ENCODE measurements at places on chromosomes 7 and 10.

- no peak for DNase-seq
These were observed 137.6 kb upstream of the HABP2 start for GRCh38 chr10:113415246-113415645.

DNA sequence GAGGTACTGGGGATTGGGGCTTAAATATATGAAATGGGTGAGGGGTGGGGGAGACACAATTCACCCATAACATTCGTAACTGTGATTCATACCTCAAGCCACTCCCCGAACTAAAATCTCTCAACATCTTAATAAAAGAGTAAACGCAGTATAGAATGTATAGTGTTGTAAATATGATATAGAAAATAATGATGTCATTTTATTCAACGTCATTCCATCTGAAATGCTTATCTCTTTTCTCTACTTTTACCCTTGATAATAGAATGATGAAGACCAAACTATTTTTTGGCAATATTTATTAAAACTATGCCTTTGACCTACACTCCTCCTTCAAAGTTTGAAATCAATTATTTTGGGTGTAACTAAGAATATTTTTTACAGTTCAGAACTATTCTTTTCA lies 36.4 kb downstream of the FRA10AC1 start:
- no peak for DNase-seq

GRCh38 chr10:43502931-43503330 lies 66.0 kb downstream of the ZNF487 start:
- DNase-seq = no peak

DNA sequence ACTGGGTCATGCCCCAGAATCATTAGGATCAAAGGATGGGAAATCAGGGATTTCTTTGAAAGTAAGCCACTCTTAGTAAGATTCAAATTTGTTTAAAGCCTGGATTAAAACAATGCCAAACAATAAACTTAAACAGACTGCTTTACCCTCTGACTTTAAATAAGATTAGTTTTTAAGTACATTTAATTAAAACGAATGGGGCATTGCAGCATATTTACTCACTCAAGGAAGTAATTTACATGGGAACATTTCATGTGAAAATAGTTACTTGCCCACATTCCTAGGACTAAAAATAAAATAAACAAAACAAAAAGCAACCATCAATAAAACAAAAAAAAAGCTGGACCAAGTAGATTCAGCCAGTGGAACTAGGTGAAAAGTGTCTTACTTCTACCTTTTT lies 7.8 kb downstream of the ABLIM1 start:
- DNase-seq = no peak

GRCh38 chr10:25552283-25552919 lies 377.6 kb downstream of the GPR158 start:
- DNase-seq = no peak

- no peak for DNase-seq
These were observed 37.9 kb downstream of the PIP4K2A start for GRCh38 chr10:22676435-22676834.

DNA sequence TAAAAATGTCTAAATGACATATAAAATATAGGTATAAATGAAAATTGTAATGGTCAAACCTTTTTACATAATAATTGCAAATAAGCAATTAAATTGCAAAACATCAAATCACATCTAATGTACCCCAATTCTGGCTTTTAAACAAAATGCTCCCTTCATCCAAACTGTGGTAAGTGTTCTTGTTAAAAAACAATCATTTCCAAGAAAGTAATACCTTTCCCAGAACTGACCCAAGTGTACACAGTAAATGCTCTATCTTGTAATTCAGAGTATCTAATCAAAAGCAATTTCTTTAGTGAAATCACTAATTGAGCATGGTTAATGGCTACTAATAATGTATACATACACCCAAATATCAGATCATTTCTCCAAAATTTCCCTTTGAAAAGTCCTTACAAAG lies 28.0 kb downstream of the ITGB1 start:
- DNase-seq = no peak

- no peak for DNase-seq
These were observed 7.4 kb upstream of the PWWP2B start for GRCh38 chr10:132389433-132390169.

DNA sequence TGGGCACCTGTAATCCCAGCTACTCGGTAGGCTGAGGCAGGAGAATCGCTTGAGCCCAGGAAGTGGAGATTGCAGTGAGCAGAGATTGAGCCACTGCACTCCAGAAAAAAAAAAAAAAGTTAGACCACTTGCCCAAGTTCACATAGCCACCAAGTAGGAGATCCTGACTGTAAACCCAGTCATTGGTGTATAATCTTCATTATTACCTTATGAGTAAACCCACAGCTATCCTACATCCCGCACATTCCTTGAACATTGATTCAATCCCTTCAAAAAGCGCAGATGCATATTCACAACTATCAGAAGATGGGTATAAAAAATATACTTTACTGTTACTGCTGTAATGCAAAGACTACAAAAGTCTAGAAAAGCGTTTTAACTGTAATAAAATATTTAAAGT lies 512.9 kb downstream of the SUGCT start:
- no peak for DNase-seq

GRCh38 chr7:33334349-33334748 lies 205.0 kb downstream of the BBS9 start:
- DNase-seq = no peak

DNA sequence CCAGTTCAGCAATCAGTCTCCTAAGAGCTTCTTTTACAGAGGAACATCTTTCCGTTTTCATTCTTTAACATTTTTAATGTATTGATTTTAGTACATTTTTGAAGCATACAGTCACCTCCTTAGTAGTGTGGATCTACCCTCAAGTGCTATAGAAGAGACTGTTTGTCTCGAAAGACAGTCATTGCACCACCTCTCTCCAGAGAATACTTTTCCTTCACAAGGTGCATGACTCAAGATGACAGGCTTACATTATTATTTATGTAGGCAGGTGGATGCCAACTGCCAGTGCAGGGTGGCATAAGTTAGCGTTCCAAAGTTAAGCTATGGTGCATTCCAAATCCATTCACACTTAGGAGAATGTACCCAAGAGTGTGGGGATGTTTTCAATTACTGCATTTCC lies 71.8 kb downstream of the ZEB1 start:
- DNase-seq = no peak

- no peak for DNase-seq
These were observed 579.0 kb upstream of the FZD8 start for GRCh38 chr10:36221101-36221500.

DNA sequence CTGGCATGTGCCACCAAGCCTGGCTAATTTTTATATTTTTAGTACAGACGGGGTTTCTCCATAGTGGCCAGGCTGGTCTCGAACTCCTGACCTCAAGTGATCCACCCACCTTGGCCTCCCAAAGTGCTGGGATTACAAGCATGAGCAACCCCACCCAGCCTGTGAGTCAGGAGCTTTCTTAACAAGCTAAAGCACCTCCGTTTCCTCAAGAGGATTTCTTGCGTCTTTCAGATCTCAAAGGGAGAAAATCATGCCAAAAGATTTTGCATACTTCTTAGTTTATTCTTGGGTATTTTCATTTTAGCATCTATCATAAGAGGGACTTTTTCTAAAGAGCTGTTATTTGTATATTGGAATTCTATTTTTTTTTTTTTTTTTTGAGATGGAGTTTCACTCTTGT lies 47.9 kb upstream of the FOXK1 start:
- no peak for DNase-seq

GRCh38 chr10:60003651-60004523 lies 97.5 kb upstream of the CCDC6 start:
- no peak for DNase-seq

DNA sequence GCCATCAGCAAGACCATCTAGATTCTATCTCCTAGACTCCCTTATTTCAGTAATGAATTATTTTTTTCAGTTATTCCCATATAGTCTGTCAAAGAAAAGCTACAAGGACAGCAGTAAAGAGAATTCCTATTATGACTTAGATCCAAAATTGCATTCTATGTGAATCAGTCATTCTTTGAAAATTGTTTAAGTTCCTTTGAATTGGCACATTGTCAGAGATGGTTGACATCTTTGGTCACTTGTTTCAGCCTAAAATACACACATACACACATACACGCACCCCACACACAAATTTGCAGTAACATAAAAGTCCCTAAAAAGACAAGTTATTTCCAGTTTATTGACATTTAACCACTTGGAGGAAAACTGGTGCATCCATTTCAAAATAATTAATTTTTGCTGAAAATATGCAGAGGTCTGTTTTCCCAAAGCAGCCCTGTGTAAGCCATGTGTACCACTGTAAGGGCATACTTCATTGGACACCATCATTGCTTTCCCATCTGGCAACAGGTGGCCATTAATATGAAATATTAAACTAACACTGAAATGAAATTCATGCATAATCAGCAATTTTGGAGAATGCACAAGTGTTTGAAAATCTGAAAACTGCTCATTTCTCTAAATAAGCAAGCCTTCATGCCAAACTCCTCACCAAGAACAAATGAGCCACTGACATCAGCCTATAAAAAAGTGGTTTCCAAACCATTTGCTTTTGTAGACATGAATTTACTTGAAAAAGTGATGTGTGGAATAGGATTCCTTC lies 121.7 kb upstream of the COL1A2 start:
- no peak for DNase-seq

DNA sequence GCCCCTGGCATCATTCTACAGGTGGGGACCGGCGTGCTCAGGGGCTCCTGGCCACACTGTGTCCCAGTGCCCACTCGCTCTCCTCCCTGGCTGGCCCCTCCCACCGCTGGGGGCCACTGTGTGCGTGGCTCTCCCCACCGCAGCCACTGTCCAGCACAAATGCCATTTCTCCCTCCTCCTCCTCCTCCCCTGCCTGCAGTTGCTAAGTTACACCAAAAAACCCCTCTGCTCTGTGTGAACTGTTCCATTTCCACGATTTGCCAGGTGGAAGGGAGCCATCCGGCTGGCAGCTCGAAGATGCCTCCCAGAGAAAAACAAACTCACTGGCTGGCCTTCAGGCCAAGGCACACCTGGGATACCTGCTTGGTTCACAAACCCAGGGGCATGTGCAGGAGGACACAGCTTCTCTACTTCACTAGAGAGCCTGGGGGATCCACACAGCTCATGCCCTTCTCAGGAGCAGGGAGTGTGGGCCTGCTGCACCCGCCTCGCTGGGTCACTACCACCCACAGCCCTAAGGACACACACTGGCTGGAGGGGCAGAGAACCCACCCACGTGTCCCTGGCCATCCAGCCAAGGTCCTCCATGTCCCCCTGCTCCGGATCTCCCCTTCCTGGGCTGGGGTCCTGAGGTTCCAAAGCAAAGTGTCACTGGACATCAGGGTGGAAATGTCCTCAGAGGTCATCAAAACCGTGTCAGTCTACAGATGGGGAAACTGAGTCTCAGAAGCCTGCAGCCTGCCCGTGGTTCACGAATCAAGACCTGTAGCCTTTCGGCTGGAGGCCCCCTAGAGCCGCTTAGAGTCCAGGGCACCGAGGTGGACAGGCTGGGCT lies 1.7 kb downstream of the RASGEF1A start:
- DNase-seq = no peak

DNA sequence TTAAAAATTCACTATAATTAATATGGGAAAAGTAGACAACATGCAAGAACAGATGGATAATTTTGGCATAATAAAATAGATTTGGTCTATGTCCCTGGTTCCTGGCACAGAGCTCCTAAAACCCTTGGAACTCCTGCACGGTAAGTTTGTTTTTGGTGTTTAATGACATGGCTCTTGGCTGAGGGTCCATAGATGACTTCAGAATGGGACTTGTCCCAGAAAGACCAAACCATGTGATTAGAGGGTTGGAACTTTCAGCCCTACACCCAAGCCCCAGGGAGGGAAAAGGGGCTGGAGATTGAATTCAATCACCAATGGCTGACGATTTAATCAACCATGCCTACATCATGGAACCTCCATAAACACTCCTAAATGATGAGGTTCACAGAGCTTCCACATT lies 12.6 kb upstream of the GSDME start:
- no peak for DNase-seq

GRCh38 chr10:79372871-79373270 lies 25.6 kb downstream of the PPIF start:
- DNase-seq = no peak

DNA sequence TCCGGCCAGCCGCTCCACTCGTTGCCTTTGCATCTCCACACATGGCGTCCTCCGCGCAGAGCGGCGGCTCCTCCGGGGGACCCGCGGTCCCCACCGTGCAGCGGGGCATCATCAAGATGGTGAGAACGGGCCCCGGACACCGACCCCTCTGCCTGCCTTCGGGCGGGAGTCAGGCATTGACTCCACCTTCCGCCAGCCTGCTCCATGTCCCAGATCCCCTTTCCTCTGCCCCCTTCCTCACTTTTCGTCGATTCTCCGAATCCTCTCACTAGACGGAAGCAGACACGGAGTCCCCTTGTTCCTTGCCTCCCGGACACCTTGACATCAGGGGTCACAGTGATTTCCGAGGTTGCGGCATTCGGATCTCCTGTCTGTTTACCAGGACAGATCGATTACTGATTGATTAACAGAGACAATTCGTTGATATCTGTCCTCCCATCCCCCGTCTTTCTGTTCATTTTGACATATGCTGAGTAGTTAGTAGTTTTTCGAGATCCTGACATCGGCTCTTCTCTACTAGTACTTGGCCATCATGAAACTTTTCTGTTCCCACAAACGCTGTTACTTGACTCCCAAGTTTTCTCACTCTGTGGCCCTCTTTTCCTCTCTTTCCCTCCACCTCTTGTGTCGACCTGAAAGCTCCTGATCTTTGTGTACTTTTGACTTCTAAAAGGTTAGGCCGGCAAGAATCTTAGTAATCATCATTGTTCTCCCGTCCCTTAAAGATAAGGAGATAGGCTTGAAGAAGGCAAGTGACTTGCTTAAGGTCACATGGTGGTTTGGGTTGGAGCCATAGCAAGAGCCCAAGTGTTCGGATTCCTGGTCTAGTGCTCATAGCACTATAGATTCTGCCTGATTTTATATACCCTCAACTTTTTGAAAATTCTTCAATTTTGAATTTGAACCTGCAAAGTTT lies 597 bp downstream of the SND1 start:
- DNase-seq = no peak

DNA sequence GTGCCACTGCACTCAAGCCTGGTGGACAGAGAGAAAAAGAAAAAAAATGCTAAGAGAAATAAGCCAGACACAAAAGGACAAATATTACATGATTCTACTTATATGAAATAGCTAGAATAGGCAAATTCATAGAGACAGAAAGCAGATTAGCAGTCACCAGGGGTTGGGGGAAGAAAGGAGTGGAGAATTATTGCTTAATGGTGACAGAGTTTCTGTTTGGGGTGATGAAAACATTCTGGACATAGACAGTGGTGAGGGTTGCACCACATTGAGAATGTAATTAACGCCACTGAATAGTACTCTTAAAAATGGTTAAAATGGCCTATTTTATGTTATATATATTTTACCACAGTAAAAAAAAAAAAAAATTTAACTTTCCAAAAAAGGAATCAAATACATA lies 6.4 kb upstream of the NT5C2 start:
- no peak for DNase-seq

Data from K562 (cell line).